ENCODE measurements at places on chromosomes 12 and 14.

DNA sequence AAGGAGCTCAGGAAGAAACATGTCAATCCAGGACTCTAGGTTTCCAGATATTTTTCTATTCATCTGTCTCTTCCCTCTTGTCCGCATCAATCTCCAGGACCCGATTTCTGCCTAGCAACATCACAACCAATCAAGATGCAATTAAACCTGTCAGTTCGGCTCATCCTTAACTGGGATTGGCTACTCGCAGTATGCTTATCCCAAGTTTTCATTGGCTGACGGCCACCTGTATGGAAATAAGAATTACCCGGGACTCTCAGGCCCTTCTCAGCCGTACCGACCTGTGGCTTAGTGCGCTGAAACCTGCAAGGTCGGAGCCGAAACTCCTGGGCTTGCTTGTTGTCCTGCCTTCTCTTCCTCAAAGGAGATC, 20.4 kb upstream of the ATP5MC2 start:
- peak; percentile 94 for DNase-seq

DNA sequence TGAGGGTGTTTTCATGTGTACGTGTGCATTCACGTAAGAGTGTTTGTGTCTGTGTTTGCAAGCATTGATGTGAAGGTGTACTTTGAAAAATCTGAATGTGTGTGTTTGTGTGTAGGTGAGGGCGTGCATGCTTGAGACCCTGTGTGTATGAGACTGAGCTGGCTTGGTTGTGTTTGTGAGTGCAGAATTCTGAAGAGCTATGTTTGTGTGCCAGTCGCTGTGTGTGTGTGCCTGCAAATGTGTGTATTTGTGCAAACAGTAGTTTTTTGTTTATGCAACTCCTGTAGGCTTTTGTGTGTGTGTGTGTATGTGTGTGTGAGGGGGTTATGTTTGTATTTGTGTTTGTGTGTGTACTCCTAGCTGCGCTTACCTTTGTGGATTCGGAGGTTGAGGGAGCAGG, 1.7 kb upstream of the LHX5 start:
- no peak for DNase-seq

DNA sequence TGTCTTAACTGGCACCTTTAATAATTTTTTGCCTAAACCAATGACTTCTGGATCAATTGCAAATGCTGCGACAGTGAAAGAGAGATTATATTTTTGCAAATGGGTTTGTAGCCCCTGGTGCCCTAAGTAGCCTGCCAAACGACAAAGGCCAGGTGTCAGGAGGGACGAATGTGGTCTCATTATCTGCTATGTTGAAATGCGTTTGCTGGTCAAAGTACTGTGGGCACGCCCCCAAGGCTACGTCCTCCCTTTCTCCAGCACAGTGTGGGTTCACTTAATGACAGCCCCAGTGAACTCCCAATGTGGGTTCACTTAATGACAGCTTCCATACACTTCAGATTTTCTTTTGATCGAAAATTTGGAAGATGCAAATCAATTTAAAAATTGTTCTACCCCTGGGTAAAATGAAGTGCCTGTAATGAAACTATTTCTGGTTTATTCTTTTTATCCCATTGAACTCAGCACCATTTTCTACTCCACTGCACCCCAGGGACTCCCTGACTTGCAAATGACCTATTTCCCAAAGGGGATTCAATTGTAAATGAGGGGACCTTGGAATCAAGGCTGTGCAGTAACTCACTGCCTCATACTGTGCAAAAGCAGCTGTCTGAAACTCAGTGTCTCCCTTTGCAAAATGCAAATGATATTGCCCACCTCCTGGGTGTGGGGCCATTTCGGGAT, 1.4 kb downstream of the SERPINA11 start:
- DNase-seq: peak; percentile 30

DNA sequence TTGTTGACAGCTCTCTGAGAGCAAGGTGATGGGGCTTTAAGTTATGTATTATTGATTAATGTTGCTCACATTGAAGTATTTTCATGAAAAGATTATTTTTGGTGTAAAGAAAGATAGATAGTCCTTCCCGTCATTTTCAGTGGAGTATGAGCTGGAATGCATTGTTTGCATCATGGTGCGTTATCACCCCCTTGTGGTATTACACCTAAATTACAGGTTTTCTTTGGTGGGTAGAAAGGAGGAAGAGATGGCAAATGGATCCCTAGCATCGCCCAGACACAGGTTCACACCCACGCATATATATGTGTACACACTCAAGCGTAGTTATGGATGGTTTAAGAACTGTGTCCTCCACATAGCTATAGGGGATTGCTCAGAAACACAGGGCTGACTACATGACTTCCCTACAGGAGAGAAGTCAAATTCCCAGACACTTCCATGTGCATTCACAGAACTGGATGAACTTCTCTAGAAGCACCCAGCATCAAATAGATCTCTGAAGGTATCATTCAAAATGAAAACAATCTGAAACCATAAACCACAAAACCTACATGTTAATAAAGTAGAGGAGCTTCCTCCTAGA, 14.4 kb upstream of the SERPINA10 start:
- peak; percentile 20 for DNase-seq

DNA sequence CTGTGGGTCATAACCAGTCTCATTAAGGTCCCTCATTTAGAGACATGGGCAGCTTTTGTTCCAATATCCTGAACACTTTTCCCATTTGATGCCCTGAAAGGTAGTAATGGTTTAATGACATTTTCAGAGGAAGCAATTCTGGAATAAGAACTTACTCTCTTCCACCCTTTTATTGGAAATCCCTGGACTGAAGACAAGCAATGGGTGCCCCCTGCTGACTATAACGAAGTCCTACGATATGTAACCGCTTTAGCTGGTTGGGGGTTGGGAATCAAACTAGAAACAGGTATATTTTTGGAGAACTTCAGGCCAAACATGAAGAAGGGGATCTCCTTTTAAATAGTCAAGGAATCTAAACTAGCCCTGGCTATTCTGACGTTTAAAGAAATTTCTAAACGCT, 20.5 kb downstream of the SARNP start:
- peak; percentile 78 for DNase-seq

- DNase-seq: no peak
Measured at GRCh38 chr14:70812124-70812818, 3.0 kb upstream of the MAP3K9 start.

DNA sequence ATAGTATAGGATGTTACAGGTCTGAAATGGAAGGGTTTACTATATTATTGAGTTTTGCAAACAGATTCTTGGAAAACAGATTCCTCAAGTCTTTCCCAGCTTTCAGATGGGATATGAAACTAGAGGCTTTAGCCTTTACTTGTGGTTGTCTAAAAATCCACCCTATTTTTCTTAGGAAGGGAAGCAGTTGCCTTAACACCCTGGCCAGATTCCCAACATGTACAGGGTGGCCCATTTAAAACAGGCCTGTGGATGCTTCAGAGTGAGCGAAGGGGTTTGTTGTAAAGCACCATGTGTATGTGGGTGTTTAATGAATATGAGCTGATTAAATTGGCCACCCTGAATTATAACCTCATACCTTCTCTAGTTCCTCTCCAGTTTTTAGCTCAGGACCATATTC, 415.9 kb downstream of the ZFP36L1 start:
- DNase-seq: no peak

DNA sequence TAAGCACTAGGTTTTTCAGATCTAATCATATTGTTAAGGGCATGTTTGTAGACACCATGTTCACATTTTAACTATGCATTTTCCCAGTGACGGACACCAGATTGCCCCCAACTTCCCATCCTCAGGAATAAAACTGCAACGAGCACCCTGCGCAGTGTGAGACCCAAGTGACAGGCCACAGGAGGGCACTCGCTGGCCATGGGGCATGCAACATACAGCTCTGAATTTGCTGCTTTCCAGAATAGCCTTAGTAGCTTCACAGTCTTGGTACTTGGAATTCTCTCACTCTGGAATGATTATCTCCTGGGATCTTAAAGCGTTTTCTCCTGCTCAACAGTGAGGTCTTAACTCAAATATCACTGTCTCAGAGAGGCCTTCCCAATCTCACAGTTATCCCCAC, 972 bp upstream of the DDX47 start:
- DNase-seq: no peak

- DNase-seq: no peak
Measured at GRCh38 chr12:66623455-66623854, 55.4 kb downstream of the GRIP1 start.

GRCh38 chr12:126160912-126161311, 1095.7 kb downstream of the AACS start:
- no peak for DNase-seq

DNA sequence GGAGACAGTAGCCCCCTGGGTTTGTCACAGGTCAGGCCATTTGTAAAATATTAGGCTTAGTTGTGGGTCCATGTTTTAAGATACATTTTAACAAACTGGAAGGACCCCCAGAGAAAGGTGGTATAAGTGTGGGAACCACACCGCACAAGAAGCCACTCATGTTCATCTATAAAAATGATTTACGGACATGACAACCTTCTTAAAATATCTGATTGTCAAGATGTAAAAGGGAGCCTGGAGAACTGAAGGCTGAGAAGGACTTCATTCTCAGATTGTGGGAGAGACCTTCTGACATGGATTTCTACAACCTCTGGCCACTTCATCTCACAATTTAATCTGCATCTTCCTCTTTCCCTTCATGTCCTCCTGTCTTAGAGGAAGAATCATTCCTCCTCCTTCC, 102.4 kb downstream of the VCPKMT start:
- DNase-seq: no peak

DNA sequence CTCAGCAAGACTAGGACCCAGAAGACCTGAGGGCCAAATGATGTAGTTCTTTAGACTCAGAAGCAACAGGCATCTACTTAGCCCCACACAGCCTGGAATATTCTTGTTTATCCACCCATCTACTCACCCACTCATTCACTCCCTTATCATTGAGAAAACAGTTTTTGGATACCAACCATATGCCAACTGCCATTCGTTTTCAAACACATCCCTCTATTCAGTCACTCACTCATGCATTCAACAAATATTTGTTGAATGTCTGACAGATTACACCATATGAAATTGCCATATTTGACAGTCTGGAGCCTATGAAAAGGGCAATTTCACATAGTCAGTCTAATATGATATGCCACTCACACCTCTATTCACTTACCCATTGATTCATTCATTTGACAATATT, 103.2 kb downstream of the NT5DC3 start:
- no peak for DNase-seq

DNA sequence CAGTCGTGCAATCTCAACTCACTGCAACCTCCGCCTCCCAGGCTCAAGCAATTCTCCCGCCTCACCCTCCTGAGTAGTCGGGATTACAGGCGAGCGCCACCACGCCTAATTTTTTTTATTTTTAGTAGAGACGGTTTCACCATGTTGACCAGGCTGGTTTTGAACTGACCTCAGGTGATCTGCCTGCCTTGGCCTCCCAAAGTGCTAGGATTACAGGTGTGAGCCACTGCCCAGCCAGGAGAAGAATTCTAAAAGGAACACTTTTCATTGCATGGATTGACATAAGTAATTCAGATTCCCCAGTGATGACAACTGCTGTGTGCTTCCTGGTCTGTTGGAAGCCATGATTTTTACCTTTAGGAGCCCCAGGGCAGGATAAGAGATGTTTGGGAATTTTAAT, 22.1 kb downstream of the DMAC2L start:
- DNase-seq: no peak

DNA sequence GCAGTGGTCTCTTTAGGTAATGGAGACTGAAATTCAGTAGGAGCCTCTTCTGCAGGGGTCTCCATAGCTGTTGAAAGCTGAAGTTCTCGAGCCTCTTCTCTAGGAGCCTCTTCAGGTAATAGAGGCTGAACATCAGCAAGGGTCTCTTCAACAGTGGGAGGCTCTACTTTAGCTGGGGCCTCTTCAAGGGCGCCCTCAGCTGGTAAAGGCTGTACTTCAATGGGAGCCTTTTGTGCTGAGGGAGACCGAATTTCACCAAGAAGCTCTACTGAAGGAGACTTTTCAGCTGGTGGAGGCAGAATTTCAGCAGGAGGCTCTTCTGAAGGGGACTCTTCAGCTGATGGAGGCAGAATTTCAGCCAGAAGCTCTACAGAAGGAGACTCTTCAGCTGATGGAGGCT, 1.5 kb downstream of the FSCB start:
- no peak for DNase-seq

GRCh38 chr14:61475316-61475715, 153.9 kb downstream of the PRKCH start:
- DNase-seq: peak; percentile 86

- peak; percentile 67 for DNase-seq
Measured at GRCh38 chr14:85531587-85532373, 1.8 kb downstream of the FLRT2 start.

GRCh38 chr12:51890133-51890464, 2.2 kb downstream of the ANKRD33 start:
- no peak for DNase-seq

DNA sequence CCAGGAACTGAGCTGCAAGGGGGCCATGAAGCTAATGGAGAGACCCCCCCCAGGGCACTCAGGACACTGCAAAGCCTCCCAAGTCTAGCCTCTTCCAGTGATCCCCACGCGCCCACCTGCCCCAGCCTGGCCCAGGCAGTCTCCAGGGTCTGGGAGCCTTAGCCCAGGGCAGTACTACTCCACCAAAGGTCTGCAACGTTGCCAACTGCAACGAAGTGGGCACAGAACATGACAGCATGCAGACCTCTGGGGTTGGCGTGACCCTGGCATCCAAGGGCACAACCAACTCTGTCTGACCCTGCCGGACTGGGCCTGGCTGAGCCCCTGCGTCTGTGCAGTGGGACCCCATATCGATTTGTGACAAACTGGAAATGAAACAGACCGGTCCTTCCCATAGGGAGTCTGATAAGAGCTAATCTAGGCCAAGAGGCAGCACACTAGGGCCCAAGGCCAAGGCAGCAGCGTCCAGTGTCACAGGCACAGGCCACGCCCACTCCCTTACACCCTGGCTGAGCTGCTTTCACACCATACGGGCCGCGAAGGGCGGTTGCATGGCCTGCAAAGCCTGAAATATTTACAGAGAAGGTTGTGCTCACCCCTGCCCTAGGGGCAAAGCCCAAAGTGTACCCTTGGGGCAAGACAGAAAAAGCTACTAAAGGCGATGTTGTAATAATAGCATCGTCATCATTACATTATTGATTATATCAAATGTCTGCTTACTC, 76.7 kb downstream of the NCOR2 start:
- DNase-seq: no peak

- DNase-seq: peak; percentile 41
Measured at GRCh38 chr12:54017027-54017788, 8.4 kb downstream of the HOXC8 start.

DNA sequence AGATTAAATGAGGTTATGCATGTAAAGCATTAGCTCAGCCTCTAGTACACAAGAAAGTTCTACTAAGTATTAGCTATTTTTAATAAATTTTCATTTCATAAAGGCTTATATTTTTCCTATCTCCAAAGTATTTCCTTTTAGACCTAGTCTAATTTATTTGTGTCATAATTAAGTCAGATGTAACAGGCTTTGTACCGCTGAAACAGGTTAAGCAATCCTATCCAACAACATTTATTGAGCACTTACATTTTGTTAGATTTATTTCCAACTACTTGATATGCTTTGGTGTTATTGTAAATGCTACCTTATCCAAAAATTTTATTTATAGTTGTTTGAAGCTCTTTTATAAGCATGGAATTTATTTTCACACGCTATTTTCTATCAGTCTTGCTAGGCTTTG, 1.8 kb upstream of the PARP2 start:
- no peak for DNase-seq
